ENCODE measurements at places on chromosomes 5 and 9.

DNA sequence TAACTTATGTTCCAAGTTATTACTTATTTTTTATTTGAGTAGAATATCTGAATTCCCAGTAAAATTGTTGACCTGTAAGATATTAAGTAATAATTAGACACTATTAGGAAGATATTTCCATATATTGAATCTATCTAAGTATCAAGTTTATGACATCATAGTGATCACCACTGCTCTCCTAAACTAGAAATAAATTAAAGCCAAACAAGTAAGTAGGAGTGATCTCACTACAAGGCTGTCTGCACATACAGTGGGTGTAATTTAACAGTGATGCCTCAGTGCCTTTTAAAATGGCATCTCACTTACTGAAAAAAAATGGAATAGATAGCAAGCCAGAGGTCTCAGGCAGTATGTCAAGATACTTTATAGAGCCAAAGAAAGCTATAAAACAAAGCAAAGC is 789.6 kb downstream of the KCTD16 start:
- no peak for DNase-seq

- no peak for DNase-seq
Measured at GRCh38 chr9:114430457-114430856, 42.7 kb upstream of the AKNA start.

DNA sequence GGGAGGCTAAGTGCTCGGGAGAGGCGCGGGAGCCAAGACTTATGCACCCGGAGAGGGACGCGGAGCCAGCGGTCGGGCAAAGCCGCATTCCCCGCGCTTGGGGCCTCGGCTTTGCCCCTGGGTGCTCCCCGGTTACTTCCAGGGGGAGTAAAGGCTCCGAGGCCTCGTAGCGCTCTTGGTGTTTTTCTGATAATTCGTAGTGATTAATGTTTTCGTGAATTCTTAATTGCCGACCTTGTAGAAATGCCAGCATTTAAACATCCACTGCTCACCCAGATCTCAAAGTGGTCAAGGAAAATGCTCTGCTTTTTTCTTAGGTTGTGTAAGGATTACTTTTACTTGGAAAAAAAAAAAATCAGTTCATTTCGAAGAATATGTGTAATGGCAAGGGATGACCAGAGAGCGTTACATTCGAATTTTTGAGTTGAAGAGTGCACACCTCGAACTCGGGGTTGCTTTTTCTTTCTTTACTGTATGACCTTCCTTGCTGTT is 654 bp upstream of the TUT7 start:
- no peak for DNase-seq

DNA sequence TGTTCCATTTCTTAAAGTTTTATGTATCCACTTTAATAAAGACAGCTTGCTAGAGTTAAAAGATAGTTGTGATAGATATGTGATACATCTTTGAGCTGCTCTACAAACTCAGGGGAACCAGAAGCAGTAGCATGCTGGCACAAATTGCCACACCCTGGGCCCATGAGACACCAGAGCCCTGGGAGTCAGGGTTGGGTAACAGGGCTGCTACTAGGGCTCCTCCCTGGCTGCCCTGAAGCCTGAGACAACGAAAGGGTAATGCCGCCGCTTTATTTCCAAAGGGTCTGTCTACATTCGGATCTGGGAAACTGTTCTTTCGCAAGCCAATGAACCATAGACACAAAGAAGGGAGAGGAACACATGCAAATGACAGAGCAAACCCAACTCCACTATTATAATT is 29.2 kb downstream of the PTPN3 start:
- no peak for DNase-seq

DNA sequence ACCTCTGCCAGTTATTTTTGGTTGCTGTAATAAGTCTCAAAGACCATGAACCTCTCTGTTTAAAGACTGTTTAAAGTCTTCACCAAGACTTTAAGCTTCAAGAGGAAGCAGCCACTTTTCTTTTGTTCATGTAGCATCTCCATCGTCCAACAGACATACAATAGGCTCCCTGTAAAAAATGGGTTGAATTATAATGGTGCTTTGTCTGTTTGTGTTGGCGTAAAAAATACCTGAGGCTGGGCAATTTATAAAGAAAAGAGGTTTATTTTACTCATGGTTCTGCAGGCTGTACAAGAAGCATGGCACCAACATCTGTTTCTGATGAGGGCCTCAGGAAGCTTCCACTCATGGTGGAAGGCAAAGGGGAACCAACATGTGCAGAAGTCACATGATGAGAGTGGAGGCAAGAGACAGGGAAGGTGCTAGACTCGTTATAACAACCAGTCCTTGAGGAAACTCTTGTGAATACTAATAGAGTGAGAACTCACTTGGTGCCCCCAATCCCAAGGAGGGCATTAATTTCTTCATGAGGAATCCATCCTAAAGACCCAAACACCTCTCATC is 126.3 kb upstream of the RPS23 start:
- no peak for DNase-seq

DNA sequence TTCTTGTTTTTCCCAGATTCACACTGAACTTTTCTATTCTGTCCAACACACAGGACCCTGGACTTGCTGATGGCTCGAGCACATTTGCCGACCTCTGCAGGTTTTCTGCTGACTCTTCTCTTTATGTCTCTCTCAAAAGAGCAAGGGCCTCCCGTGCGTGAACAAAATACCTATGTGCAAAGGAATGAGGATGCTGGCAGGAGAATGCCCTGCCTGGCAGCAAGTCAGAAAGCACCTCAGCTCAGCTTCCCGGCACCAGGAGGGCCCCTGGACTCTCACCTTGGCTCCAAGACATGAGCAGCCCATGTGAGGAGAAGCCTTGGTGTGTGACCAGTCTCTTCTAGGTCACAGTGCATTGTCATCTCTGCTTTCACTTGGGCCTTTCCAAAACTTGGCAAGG is 36.1 kb downstream of the PAPPA start:
- no peak for DNase-seq

- no peak for DNase-seq
Measured at GRCh38 chr5:168642019-168642418, 62.9 kb upstream of the PANK3 start.

GRCh38 chr9:110821064-110821463 is 152.5 kb downstream of the MUSK start:
- DNase-seq = no peak

GRCh38 chr9:131276094-131276888 is at the start of gene FAM78A:
Gene FAM78A (minus strand): TSS chr9:131276510. CDS start chr9:131276179, 331 bp downstream.
- DNase-seq = no peak

GRCh38 chr9:128260340-128260739 is 15.5 kb downstream of the GOLGA2 start:
- DNase-seq = no peak

- no peak for DNase-seq
Measured at GRCh38 chr9:133635098-133635497, 1.1 kb upstream of the DBH start.

- DNase-seq = no peak
Measured at GRCh38 chr5:172428224-172429166, 25.8 kb downstream of the SH3PXD2B start.

DNA sequence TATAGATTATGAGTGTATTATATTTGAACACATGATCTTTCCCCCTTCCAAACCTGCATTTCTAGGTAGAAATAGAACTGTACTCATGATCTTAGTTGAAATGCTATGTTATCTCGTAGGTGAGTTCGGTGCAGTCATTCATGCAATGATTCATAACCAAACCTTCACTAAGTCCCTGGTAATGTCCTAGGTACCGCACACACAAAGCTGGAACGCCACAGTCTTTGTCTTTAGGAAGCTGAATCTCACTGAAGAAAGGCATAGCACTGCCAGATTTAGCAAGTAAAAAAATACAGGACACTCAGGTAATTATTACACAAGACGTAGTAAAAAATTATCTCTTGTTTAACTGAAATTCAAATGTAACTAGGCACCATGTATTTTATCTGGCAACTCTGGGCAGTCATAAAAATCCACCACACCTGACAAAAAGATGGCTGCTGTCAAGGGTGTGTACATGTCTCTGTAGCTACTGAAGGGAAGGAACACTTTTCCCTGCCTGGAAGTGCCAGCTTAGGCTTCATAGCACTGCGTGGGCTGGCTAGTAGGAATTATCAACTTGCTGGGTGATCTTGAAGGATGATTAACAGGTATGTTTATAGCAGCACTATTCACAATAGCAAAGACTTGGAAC is 28.0 kb upstream of the TXN start:
- DNase-seq = no peak

GRCh38 chr5:158265931-158266700 is 407.2 kb upstream of the CLINT1 start:
- no peak for DNase-seq

- DNase-seq = no peak
Measured at GRCh38 chr5:43191740-43192557, at the start of gene NIM1K. Gene NIM1K (plus strand): TSS chr5:43192225. CDS start chr5:43245776, 53,551 bp downstream.

GRCh38 chr9:91727316-91727861 is 222.6 kb downstream of the ROR2 start:
- DNase-seq = no peak

DNA sequence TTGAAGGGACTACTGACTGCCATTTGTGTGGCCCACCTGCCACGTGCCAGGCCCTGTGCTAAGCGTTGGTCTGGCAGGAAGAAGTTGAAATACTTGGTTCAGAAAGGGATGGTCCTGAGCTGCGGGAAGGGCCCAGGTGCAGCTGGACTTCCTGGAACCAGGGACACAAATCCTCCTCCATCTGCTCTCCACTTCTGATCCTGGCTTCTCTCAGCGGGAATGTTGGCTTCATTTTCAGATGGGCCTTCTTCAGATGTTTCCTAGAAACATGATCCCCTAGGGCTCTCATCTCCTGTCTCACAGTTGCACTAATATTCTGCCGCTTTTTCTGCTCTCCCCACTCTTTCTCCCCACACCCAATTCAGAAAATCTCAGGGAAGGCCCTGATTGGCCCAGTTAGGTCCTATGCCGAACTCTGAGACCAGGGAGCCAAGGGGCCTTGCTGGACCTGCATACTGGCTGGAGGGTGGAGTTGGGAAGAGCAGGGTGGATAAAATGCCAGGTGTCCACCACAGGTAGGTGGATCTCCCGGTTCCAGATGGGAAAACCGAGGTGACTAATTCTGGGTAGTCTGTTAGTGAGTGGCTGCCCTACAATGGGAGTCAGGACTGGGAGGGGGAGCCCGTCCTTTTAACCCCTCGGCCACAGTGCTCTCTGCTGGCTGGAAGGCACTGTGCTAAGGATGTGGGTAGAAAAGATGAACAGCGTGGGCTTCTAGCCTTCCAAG is 19.4 kb downstream of the PSAT1 start:
- no peak for DNase-seq

- peak; percentile 52 for DNase-seq
Measured at GRCh38 chr5:1174122-1174936, 27.1 kb upstream of the SLC6A19 start.

DNA sequence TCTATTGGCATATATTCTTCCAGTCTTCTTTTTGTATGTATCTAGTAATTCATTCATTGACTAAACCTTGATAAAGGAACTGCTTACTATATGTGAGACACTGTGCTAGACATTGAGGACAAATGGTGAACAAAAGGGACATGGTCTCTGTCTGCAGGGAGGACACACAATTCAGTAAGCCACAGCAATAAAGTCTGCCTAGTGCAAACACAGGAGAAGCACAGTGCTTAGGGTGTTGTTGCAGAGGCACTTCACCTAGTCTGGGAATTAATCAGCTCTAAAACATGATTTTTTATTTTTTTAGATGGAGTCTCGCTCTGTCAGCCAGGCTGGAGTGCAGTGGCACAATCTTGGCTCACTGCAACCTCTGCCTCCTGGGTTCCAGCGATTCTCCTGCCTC is 6.4 kb upstream of the CCL28 start:
- DNase-seq = no peak

- no peak for DNase-seq
Measured at GRCh38 chr5:93603078-93603792, 20.2 kb downstream of the NR2F1 start.

DNA sequence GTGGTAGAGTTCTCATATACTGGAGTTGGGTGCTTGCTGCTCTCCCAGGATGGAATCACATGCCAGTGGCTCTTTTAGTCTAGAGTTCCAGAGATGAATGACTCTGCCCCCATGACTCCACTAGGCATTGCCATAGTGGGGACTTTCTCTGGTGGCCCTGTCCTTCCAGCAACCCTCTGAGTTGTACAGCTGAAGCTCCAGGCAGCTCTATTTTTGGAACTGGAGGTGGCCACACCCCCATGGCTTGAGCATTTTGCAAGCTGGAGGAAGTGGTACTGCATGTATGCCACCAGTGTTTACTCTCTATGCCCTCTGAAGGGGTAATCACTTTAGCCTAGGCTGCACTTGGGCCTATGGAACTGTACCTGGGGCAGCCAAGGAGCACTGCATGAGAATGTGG is 112.6 kb downstream of the RANBP17 start:
- no peak for DNase-seq

DNA sequence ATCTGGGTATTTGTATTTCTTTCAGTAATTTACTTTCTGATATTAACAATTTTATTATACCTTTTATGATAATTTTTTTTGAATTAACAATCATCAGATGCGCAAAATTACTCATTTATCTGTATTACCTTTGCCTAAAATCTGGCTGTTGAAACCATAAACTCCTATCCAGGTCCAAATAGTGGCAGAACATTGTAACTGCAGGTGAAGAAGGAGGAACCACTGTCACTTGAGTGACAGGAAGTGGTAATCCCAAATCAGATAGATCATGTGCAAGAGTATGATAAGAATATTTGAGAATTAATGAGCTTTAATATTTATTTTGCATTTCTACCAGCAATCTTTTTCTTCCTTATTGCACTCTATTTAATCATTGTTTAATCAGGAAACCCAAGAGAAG is 139.3 kb upstream of the TLE4 start:
- no peak for DNase-seq

DNA sequence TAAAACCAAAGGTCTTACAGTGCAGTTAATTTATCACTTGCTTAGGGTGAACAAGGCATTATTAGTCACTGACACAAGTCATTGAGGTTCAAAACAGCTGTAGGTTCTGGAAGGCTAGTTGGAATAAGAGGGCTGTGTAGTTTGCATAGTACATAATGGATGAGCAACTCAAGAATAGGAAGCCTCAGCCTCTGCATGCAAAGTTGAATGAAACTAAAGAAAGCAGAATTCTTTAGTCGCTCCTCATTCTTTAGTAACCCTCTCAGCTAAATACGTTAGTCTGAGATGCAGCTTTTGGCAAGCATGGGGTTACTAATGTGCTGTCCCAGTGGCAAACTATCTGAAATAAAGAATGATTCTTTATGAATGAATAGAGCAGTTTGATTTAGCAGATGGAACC is 74.2 kb downstream of the ADGRV1 start:
- DNase-seq = no peak

- DNase-seq = no peak
Measured at GRCh38 chr5:33343676-33344327, 97.0 kb upstream of the TARS1 start.

GRCh38 chr9:73080110-73080694 is 71.5 kb upstream of the ANXA1 start:
- DNase-seq = no peak

GRCh38 chr5:129114539-129115193 is 20.1 kb downstream of the ISOC1 start:
- no peak for DNase-seq

- DNase-seq = peak; percentile 14
Measured at GRCh38 chr5:154756009-154756867, 1.1 kb downstream of the LARP1 start.

- DNase-seq = peak; percentile 4
Measured at GRCh38 chr5:100777680-100778300, 125.3 kb downstream of the ST8SIA4 start.
